CMK (cell line): ENCODE measurements at places on chromosomes 5 and 9.

DNA sequence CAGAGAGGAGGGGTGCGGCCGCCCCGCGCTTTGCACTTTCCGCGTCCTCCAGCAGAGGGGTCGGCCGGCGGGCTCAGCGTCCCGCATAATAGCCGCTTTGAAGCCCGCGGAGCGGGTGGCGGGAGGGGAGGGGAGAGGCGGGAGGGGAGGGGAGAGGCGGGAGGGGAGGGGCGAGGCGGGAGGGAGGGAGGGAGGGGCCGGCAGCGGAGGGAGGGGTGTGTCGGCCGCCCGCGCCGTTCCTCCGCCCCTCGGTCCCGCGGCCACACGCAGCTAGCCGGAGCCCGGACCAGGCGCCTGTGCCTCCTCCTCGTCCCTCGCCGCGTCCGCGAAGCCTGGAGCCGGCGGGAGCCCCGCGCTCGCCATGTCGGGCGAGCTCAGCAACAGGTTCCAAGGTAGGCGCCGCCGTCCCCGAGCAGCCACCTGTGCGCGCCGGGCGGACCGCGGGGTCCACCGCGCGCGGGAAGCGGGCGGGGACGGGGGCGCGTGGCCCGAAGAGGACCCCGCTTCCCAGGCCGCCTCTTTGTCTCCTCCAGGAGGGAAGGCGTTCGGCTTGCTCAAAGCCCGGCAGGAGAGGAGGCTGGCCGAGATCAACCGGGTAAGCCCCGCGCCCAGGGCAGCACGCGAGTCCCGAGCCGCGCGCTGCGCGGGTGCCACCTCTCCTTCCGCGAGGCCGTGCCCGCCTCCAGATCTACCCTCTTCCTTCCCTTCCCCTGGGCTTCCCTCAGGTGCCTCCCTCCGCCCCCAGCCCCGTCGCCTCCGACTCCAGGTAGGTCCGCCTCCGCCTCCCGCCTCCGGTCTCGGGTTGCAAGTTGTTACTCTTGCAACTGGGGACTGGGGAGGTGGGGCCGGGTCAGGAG lies at the start of gene AIF1L:
AIF1L (plus strand) TSS at position 263 of the 857 bp plus-strand sequence; CDS start at position 362, 99 bp downstream.
- no peak for DNase-seq

DNA sequence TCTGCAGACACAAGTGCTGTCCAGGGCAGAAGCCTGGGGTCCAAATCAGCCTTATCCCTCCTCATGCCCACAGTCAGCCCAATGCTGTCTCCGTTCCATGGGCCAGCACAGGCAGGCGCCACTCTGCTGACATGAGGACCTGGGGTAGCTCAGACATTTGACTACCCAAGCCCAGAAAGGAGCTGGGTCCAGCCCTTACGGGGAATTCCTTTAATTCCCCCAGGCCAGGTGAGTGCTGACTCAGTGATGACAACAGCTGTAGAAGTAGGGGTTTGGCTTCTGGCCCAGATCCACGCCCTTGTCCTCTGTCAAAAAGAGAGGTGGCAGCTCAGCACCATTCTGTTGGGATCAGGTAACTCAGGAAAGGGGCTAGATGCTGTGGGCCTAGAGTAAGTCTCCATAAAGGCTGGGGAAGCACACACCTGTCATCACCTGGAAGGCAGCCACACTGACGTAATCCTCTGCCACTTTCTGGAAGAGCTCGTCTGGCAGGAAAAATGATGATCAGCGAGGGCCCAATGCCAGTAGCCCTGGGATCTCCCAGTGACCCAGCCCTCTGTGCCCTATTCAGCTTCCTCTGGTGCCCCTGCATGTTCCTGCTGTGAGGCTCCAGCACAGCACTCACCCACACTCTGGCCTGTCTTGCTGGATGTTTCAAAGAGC lies 1.9 kb downstream of the RAB24 start:
- no peak for DNase-seq

GRCh38 chr9:121500165-121500478 lies 478 bp upstream of the GGTA1 start:
- no peak for DNase-seq

DNA sequence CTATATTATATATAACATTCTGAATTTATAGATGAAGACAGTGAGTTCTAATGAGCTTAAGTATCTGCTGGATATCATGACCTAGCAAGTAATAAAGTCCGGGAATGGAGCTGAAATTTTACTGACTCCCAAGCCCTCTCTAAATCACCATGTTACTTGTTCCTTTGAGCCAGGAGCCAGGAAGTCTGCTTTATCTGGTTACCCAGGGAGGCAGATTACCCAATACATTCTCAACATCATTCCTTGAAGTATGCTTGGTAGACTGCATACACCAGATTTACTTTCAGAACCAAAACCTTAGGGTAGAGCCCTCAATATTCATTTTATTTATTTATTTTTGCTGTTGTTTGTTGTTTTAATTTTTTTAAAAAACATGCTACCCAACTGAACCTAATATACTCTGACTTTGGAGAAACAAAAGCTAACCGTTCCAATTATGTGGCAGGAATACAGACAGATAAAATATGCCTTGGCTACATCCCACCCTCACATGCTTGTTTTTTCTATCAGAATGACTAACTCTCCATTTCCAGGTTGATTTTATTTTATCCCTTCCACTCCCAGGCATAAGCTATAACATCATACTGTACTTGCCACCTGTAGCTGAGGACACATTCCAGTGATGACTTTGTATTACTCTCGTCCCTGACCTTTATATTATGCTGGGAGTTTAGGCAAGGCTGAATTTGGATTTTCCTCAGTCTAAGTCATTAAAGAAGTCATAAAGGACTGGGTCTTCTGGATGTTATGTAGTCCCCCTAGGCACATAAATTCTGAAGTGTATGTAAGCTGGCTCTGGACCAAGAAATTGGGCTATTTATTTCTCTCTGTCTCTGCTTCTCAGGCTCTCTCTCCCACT lies 82.0 kb downstream of the YIPF5 start:
- DNase-seq, result no peak

GRCh38 chr5:163586531-163586956 lies 81.1 kb downstream of the MAT2B start:
- no peak for DNase-seq

DNA sequence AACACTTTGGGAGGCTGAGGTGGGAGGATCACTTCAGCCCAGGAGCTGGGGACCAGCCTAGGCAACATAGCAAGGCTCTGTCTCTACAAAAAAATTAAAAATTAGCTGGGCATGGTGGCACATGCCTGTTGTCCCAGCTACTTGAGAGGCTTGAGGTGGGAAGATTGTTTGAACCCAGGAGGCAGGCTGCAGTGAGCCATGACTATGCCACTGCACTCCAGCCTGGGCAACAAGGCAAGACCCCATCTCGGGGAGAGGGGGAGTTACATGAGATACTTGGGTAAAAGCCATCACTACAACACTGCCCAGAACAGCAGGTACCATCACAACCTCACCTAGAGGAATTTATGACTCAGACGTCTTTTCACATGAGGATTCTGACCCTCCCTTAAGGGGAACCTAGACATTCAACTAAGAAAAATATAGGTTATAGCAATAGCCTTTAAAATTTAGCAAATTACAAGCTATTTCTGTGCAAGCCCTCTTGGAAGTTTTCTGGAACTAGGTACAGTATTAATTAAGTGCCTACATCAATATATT lies 143.5 kb downstream of the NFIB start:
- DNase-seq, result no peak

DNA sequence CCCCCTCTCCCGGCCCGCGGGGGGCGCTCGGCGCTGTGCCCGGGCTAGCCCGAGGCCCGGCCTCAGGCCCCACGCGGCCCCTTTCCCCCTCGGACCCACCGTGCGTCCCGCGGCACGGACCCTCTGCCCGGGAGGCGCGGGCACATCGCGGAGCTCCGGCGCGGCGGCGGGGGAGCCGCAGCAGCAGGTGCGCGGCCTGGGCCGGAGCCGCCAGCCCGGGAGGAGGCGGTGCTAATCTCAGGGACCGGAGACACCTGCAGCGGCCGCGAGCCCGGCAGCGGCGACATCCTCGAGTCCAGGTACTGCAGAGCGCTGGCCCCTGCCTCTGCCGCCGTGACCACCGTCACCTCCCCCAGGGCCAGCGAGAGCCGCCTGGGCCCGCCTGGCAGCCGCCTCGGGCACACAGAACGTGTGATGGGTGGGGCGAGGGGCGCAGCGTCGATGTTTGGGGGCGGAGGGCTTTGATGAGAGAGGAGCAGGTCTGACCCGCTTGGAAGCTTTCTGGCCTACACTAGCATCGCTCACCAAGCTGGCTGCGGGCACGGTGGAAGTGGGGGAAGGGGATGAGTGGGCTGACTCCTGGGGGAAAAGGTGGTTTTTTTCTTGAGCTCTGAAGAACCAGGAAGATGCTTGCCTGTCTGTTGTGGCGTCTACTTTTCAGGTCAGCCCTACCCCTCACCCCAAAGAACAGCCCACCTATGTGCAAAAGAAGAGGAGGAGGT lies 524 bp downstream of the CYFIP2 start:
- no peak for DNase-seq

DNA sequence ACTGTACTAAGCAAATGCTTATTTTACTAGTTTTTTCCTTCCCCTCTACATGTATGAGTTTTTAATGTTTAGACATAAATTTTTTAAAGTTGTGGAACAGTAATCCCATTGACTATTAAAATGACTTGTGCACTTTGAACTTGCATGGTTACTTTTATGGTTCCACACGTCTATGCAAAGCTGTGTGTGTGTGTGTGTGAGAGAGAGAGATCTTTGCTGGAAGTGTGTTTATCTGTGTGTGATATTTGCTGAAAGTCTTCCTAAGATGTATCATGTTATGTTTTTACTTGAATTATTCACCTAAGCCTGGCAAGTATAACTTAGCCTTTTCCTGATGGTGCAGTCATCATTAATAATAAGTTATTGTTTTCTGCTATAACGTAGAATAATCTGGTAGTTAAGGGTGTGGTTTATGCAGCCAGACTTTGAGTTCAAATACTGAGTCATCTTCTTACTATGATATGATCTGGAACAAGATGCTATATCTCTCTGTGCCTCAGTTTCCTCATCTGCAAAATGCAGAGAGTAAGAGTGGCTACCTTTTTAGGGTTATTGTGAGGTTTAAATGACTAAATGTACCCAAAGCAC lies 138.6 kb downstream of the SMARCA2 start:
- DNase-seq, result no peak

GRCh38 chr5:83430130-83431010 lies 41.2 kb upstream of the VCAN start:
- peak; percentile 33 for DNase-seq

GRCh38 chr5:59757442-59757841 lies 136.1 kb downstream of the PDE4D start:
- DNase-seq, result no peak

DNA sequence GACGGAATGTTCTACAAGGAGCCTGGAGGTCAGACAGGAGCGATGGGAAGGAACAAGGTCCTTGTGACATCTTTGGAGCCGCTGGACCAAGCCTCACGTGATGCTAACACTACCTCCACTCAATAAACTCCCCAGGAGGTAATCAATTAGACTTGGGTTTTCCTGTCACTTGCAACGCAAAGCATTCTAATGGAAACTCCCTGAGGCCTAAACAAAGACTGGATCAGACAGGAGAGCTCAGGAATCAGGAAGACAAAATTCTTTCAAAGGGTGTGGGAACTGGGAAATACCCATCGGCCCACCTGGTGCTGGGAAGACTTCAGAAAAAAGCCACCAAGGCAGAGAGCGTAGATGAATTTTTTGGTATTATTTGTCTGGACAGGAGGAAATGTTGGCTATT lies 22.3 kb upstream of the UNC5A start:
- no peak for DNase-seq

- DNase-seq, result no peak
These were observed 9.2 kb downstream of the ENC1 start for GRCh38 chr5:74631081-74631953.

- no peak for DNase-seq
These were observed 35.1 kb downstream of the TDRD7 start for GRCh38 chr9:97447001-97447400.

DNA sequence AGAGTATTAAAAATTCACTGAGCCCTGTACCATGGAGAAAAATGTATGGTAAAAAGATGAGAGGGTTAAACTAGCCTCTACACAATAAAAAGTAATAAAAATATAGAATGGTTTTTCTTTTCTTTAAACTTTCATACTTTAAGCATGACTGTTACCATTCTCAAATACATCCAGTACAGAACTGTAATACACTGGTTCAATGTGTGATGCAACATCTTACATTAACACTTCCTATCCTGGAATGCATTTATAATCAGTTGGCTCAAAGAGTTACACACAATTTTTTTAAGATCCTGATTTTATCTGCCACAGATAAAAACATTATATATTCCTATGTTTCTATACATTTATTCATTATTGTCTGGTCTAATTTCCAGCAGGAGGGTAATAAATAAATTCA lies 4.7 kb downstream of the GNAQ start:
- no peak for DNase-seq

DNA sequence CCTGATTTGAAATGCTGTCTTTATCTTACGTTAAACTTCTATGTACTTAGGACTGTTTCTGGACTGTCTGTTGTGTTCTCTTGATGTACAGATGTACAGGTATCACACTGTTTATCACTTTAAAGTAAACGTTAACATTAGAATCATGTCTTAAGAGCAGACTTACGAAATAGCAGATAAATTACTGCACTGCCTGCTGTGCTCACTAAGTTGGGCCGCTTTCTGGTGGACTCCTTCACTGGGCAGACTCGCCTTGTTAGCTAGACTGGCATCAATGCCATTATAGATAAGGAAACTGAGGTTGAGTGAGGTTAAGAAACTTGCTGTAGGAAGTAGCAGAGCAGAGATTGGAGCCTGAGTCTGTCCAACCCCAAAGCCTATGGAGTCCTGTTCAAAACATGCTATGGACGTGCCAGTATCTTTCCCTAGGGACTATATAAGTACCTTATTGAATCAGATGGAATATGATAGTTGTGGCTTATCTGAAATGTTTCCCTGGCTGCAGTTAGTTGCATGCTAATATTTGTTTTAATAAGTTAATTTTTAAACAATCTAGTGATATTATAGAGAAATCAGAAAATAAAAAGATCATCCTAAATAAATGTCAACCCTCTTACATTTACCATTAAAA lies 16.9 kb downstream of the ZNF618 start:
- no peak for DNase-seq

DNA sequence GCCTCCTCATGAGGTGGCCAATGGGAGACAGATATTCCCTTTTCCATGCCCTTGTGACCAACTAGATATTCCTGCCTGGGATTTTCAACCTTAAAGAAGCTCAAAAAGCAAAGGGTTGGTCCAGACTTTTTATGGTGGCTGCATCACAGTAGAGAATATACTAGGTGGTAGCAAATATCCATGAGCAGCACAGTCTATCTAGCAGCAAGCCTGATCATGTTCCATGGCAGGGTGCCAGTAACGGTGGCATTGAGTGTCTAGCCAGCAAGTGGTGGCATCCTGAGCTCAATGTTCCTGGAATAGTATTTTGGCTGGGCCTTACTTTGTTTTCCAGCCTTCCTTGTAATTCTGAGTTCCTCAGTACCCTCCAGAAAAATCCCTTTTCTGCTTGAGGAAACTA lies 25.8 kb downstream of the CDC25C start:
- no peak for DNase-seq

GRCh38 chr5:97629276-97629675 lies 446.2 kb upstream of the RIOK2 start:
- DNase-seq, result no peak

DNA sequence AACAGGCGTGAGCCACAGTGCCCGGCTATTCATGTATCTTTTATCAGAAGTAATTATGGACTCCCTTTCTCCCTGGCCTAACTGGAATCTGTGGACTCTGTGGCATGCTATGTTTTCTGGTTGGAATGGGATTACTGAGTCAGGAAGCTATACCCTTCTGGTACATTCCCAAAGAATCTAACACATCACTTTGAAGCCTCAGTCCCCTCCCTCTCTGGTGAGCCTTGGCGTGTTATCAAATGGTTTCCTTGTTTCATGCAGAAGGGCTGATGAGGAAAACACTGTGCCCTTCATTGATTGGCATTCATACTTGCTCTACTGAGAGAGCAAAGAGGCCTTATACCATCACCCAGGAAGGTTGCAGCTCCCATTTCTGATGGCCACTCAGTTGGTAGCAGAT lies 22.9 kb downstream of the C5orf15 start:
- DNase-seq, result no peak

- no peak for DNase-seq
These were observed 43.2 kb downstream of the C5orf15 start for GRCh38 chr5:133925269-133925668.
